ENCODE measurements at places on chromosomes 11 and 22.

- H3K36me3 ChIP-seq, result no peaks in the 10 kb centered on the region
- H3K27me3 ChIP-seq, result no peaks in the 10 kb centered on the region
- no peaks in the 10 kb centered on the region for H3K4me1 ChIP-seq
- H3K27ac ChIP-seq, result no peak overlapping the region
These were observed 436.3 kb downstream of the DYNC2H1 start for GRCh38 chr11:103545551-103545950.

DNA sequence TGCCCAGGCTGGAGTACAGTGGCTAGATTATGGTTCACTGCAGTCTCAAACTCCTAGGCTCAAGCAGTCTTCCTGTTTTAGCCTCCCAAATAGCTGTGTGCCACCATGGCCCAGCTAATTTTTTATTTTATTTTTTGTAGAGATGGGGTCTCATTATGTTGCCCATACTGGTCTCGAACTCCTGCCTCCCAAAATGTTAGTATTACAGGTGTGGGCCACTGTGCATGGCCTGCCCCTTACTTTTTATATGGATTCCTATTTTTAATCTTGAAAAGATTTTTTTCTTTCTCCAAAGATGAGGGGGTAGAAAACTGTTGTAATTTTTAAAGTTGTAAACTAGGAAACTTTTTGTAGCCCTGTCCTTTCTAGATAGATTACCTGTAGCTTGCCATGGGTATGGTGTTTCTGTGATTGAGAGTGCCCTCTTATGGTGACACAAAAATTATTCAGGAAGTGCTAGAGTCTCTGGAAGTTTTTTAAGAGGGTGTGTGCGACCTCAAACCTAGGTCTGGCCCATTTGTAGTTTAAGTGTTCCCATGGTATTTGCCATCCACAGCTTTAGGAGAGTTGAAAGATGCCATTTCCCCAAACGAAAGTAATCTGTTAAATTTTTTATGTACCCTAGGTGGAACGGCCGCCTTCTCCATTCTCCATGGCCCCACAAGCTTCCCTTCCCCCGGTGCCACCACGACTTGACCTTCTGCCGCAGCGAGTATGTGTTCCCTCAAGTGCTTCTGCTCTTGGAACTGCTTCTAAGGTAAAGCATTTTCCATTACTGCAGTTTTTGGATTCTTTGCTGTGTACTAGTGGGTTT is 32.4 kb downstream of the MCAM start:
- H3K27me3 ChIP-seq, result no peaks in the 10 kb centered on the region
- peaks cover 51% of the 10 kb centered on the region for H3K36me3 ChIP-seq
- no peak overlapping the region for H3K4me3 ChIP-seq
- H3K4me1 ChIP-seq, result peaks cover 15% of the 10 kb centered on the region

- peaks cover 18% of the 10 kb centered on the region for H3K36me3 ChIP-seq
- no peak overlapping the region for H3K27ac ChIP-seq
- H3K4me1 ChIP-seq, result peaks cover 7% of the 10 kb centered on the region
- H3K4me3 ChIP-seq, result no peak overlapping the region
These were observed 23.1 kb downstream of the TTLL1 start for GRCh38 chr22:43066134-43066533.

DNA sequence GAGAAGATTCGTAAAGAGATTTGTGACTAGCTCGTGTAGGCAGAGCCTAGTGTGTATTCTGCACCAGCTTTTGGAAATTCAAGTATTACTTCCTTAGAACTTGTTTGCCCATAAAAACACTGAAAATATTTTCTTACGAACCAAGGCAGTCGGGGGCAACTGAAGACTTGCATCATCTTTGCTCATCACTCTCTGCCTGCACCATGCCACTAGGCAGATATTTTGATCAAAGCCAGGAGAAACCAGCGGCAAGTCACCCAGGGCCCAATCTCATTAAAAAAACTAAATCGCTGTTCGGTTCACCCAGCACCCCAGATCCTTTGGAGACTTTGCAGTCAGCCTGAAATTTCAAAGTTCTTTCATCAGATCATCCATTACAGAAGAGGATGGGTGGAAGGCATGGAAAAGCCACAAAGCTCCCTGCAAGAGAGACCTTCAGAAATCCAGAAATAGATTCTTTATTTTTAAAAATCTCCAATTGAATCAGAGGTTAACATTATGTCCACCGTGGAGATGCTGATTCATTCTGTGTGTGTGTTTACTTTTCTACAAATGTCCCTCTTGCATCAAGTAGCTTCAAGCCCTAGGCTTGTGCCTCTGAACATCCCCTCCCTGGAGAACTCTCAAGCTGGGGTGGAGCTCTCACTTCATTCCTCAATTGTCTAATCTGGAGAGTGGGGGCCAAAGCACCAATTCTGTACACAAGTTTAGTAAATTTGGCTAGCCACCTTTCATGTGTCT is 78.4 kb downstream of the ETS1 start:
- H3K4me1 ChIP-seq, result peaks cover 78% of the 10 kb centered on the region
- no peaks in the 10 kb centered on the region for H3K27me3 ChIP-seq
- H3K4me3 ChIP-seq, result peak overlapping the region; percentile 1
- DNase-seq, result peak; percentile 64
- H3K27ac ChIP-seq, result peak overlapping the region; percentile 67

GRCh38 chr11:67285541-67286498 is 3.3 kb upstream of the ANKRD13D start:
- H3K36me3 ChIP-seq, result peaks cover 65% of the 10 kb centered on the region
- no peaks in the 10 kb centered on the region for H3K27me3 ChIP-seq
- peak overlapping the region; percentile 97 for H3K27ac ChIP-seq
- peaks cover 91% of the 10 kb centered on the region for H3K4me1 ChIP-seq
- peak; percentile 67 for DNase-seq

GRCh38 chr11:133978794-133979193 is 22.0 kb upstream of the IGSF9B start:
- H3K27me3 ChIP-seq, result no peaks in the 10 kb centered on the region
- no peak for DNase-seq
- H3K27ac ChIP-seq, result no peak overlapping the region
- no peaks in the 10 kb centered on the region for H3K36me3 ChIP-seq

- H3K27ac ChIP-seq, result no peak overlapping the region
- H3K4me1 ChIP-seq, result no peaks in the 10 kb centered on the region
- DNase-seq, result no peak
These were observed 88.8 kb downstream of the PDHX start for GRCh38 chr11:35005141-35005780.

DNA sequence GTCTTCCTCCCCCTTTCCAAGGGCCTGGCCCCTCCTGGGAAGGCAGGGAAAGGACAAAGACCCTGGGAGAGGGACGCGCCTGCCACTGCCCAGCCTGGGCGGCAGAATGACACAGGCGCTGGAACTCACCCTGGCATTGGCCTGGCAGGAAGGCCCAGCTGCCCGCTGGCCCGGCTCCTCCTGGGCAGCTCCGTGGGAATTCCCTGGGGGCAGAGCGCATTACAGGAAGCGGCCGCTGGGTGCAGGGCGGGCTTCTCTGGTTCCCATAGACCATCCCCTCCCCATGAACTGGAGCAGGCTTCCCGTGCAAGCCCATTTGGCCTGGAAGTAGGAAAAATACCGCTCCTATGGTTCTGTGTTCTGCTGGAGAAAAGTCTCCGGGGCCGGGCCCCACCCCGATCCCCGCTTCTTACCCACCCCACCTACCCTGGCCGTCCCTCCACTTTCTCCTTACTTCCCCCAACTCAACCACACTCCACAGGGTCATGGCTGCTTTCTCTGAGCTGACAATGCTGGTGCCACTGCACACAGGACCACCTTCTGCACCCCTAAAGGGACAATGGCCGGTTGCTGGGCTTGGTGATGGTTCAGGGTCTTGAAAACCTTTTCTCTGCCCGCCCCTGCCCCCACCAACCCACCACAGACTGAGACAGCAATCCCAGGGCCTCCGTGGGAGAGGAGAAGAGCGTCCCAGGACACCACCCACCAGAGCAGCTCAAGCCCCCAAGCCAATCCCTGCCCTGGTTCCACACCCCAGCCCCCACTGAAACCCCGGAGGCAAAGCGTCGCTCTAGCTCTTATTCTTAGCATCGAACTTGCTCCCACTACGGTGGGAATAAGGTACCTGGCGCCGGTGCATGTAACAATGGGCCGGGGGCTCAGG is 58.9 kb downstream of the LINC01488 start:
- H3K36me3 ChIP-seq, result no peaks in the 10 kb centered on the region
- H3K4me3 ChIP-seq, result no peak overlapping the region
- H3K4me1 ChIP-seq, result peaks cover 16% of the 10 kb centered on the region

GRCh38 chr11:115889712-115890111 is 385.5 kb upstream of the CADM1 start:
- DNase-seq, result no peak
- H3K4me3 ChIP-seq, result no peak overlapping the region
- no peaks in the 10 kb centered on the region for H3K4me1 ChIP-seq
- no peaks in the 10 kb centered on the region for H3K36me3 ChIP-seq
- H3K27me3 ChIP-seq, result no peaks in the 10 kb centered on the region

- H3K4me3 ChIP-seq, result no peak overlapping the region
- no peaks in the 10 kb centered on the region for H3K36me3 ChIP-seq
- H3K27me3 ChIP-seq, result peaks cover 17% of the 10 kb centered on the region
- peak overlapping the region; percentile 35 for H3K27ac ChIP-seq
- DNase-seq, result peak; percentile 15
These were observed 5.5 kb downstream of the B3GAT1 start for GRCh38 chr11:134406264-134407185.

All from natural killer cell (primary cell).